ENCODE measurements at places on chromosomes 16 and 17. TPM values are rescaled to one million over a fixed set of nuclear protein-coding genes. Genes with fewer than 3 reads are reported as not detected.

RNF43 gene
- total RNA-seq = 3.6 TPM

RPGRIP1L gene
- total RNA-seq = 28.4 TPM

ZDHHC1 gene
- total RNA-seq = 5.3 TPM

FN3K gene
- 3.4 TPM for total RNA-seq

UTS2R gene
- total RNA-seq = 0.48 TPM

CDH5 gene
- total RNA-seq = 12.5 TPM

PRKCB gene
- 17.8 TPM for total RNA-seq

PROCA1 gene
- total RNA-seq = 18.1 TPM

Data from umbilical cord (tissue), 2 donors.